ENCODE measurements at places on chromosomes 3 and 15.

GRCh38 chr3:193863657-193864357 is 270.8 kb downstream of the OPA1 start:
- DNase-seq: no peak

DNA sequence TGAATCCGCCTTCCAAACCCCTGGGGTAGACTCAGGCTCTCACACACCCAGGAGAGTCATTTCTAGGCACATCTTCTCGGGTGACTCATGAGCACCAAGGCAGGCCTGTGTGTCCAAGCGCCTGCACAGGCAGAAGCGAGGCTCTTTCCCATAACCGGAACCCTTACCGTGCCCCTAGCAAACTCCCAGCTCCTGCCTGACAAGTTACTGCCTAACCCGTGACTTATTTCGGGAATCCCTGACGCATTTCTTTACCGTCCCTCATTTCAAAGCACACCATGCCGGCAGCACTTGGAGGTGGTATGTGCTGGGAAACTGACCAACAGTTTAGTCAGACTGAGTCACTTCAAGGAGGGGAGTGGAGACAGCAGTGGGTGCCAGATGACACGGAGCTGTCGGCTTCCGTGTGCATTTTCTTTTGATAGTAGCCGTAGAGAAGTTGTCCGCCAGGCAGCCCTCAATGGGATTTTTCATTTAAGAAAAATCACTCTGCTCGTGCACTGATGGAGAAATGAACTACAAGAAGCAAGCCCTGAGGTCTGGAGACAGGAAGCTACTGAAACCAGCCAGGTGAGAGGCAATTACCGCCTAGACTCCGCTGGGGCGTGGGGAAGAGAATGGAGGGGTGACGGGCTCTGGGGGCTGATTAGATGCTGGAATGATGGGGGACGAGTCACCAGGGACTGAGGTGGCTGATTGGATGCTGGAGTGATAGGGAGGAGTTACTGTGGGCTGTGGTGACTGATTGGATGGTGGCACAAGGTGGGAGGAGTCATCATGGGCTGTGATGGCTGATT is 17.3 kb upstream of the HRH1 start:
- no peak for DNase-seq

- no peak for DNase-seq
Observed at GRCh38 chr3:186915806-186916796, 14.2 kb upstream of the ST6GAL1 start.

DNA sequence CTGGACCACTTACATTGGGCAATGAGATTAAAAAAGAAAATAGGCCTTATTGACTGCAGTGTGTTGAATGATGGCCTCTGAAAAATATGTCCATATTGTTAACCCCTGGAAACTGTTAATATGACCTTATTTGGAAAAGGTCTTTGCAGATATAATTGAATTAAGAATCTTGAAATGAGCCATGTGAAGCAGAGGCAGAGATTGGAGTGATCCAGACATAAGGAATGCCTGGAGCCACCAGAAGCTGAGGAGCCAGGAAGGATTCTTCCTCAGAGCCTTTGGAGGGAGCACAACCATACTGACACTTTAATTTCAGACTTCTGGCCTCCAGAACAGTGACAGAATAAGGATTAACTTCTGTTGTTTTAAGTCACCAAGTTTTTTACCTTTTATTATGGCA is 510.4 kb upstream of the AGTR1 start:
- no peak for DNase-seq

DNA sequence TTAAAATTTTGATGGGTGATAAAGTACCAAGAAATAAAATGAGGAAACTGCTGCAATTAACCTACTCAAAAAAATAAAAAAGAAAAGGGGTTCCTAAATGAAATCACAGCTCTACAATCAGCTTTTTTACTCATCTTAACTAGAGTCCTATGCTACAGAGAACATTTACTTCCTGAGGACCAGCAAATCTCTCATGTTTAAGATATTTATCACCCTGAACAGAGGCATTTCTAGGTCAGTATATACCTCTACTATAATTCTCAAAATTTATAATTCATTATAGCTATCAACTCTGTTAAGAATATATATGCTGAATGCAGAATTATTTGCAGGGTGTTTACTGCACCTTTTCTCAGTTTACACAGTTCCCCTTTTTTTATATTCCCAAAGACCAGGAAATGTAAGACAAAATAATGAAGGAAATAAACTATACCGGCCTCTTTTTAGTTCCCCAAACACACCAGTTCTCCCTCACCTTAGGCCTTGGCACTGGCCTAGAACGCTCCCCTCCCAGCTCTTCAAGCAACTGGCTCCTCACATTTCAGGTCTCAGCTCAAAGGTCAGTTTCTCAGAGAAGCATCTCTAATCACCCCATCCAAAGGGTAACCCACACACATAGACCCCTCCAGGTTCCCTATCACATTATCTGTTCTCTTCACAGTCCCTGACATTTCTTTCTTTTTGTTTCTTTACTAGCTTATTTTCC is 71.1 kb downstream of the LRRFIP2 start:
- no peak for DNase-seq

GRCh38 chr3:160129459-160130061 is 95.7 kb upstream of the C3orf80 start:
- DNase-seq: no peak

DNA sequence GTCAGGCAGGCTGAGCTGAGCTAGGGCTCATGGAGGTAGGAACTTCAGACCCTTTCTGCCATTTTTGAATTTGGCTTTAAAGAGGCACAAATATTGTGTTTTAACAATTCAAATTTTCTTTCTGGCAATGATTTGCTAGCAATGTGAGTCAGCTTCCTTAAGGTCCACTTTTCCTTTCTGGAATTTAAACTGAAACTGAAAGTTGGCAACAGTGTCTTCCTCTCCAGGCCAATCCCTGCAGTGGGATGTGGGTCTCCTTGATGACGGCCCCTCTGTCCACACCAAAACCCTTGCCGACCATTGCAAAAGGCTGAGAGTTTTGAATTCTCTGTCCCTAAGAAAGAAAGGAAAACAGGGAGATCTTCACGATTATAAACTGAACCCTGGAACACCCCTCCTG is 27.1 kb downstream of the RPSA start:
- DNase-seq: no peak

DNA sequence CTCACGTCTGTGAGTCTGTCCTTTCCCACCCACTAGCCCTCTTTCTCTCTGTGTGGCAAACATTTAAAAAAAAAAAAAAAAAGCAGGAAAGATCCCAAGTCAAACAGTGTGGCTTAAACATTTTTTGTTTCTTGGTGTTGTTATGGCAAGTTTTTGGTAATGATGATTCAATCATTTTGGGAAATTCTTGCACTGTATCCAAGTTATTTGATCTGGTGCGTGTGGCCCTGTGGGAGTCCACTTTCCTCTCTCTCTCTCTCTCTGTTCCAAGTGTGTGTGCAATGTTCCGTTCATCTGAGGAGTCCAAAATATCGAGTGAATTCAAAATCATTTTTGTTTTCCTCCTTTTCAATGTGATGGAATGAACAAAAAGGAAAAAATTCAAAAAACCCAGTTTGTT is 97.7 kb downstream of the GAP43 start:
- no peak for DNase-seq

GRCh38 chr3:23017801-23018200 is 185.3 kb upstream of the UBE2E2 start:
- no peak for DNase-seq

DNA sequence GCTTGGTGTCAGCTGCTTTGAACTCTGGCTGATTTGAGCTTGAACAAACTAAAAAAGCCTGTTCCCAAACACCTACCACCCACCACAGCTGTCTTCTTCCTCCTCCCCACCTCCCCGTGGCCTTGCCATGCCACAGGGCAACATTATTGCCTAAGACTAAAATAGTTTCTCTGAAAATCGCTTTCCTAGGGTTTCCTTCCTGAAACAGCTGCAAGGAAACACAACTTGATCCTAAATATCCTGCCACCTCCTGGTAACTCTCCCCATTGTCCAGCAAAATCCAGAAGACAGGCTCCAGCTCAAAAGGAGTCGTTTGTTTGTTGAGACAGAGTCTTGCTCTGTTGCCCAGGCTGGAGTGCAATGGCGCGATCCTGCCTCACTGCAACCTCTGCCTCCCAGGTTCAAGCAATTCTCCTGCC is 193.9 kb upstream of the TPM1 start:
- DNase-seq: no peak

GRCh38 chr3:123706871-123707270 is 122.0 kb upstream of the HACD2 start:
- DNase-seq: no peak

DNA sequence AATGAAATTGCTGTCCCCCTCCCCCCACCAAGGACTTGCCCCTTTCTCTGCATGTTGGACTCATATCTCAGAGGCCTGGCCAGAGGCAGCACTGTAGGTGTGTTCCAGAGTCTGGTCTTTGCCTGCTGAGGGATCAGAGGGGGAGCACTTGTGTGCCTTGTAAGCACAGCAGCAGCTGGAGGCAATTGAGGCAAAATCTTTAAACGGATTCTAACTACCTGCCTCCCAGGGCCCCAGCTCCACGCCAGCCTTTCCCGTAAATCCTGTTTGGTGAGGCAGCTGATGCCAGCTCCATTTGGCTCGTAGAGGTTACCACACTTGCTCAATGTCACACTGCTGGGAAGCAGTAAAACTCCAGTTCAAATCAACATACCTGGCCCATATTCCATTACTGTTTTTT is 2.3 kb upstream of the IDH2 start:
- DNase-seq: no peak

- DNase-seq: no peak
Observed at GRCh38 chr15:31171731-31172130, 70.2 kb upstream of the TRPM1 start.

- no peak for DNase-seq
Observed at GRCh38 chr3:37072892-37073291, 79.6 kb downstream of the MLH1 start.

- DNase-seq: no peak
Observed at GRCh38 chr3:25582242-25582641, 82.5 kb downstream of the TOP2B start.

DNA sequence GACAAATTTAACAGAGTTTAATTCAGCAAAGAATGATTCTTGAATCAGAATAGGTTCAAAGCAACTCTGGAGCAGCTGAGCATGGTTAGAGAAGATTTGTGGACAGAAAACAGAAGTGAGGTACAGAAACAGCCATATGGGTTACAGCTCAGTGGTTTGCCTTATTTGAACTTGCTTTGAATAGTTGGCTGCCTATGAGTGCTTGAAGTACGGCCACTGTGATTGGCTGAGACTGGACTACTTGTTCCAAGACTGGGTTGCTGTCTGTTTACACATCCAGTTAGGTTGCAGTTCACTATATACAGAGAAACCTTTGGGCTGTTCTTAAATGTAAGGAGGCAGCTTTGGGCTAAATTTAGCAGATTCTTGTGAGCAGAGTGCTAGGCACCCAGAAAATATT is 79.4 kb upstream of the CADPS start:
- DNase-seq: no peak

DNA sequence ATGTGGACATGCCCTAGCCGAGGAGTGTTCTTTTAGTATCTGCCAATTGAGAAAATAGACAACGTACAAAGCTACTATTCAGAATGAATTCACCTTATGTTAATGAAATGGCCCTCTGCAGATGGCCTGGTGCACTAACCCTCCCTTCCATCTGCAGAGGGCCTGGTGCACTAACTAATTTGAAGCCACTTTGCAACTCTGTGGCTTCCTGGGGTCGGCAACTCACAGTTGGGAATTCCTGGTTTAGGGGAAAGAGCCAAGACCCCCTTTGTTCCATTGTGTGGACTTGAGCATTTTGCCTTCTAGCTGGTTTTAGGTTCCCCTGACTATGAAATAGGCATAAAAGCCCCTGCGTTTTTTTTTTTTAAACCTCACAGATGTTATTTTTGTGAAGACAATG is 204.3 kb upstream of the UBE3A start:
- DNase-seq: no peak

Data from NCI-H510A (cell line).